ENCODE measurements at places on chromosomes 2 and 18. TPM values are rescaled to one million over a fixed set of nuclear protein-coding genes. Genes with fewer than 3 reads are reported as not detected.

Gene CD8B2
- polyA plus RNA-seq: 0.04 TPM

Gene MATN3
- polyA plus RNA-seq: 1.6 TPM

Gene KCNG3
- polyA plus RNA-seq: not detected

DNA sequence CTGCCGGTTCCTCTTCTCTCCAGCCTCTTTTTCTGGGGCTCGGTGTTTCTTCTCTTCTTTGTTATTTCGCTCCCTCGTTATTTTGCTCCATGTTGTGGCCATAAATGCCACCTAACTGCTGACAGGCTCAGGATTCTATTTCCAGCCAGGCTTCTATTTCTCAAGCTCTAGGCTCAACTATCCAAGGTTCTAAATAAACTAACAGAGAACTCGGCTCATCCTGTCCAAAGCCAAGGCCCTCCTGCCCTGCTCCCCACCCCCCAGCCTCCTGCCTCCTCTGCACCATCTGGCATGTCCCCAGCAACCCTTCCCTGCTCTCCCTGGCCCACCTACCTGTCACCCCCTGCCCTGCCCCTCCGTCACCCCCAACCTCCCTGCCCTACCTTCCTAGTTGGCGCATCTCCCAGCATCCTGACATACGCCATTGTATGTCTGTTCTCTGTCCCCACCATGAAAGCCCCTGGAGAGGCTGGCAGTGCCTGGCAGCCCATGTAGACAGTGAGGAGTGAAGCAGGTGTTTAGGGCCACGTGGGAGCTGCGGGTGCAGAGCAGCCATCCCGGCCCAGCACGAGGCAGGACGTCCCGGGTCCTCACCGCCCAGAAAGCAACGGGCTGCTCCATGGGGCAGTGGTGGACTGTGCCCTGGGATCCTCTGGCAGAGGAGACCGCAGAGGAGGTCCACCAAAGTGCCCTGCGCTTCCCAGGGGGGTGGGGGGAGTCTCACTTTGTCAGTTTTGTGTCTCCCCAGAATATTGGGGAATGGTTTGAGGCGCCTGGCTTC is 186.9 kb downstream of the TWIST2 start:
- DNase-seq: no peak

DNA sequence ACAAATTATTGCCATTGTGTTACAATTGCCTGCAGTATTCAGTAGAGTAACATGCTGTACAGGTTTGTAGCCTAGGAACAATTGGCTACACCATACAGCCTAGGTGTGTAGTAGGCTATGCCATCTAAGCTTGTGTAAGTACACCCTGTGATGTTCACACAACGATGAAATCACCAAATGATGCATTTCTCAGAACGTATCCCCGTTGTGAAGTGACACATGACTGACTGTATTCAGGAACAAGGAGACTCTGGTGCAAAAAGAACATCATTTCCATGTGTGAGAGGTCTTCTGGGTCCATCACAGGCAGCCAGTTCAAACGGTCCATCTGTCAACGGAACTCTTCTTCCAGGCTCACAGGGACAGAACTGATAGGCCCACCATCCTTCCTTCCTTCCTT is 263.7 kb downstream of the ANAPC1 start:
- DNase-seq: no peak

Measured in forelimb muscle (tissue), 1 donor.